ENCODE measurements at places on chromosomes 4 and X.

- DNase-seq, result no peak
These were observed 4.2 kb upstream of the CXCL3 start for GRCh38 chr4:74042681-74043080.

DNA sequence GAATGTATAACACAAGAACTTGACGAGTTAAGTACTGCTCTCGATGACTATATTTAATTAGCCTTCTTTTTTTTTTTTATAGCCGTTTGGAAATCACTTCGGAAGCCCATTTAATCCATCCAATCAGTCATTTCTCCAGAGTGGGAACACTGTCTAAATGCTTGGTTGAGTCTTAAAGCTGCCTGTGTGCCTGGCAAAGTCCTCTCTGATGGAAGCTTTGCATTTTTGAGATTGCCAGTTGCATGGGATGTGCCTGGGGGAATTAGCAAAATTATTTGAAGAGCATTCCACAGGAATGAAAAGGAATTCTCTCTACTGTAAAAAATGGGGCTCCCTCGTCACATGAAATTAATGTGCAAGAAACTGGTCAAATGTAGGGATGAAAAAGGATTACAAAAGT is 398.8 kb upstream of the RPS6KA3 start:
- no peak for DNase-seq

DNA sequence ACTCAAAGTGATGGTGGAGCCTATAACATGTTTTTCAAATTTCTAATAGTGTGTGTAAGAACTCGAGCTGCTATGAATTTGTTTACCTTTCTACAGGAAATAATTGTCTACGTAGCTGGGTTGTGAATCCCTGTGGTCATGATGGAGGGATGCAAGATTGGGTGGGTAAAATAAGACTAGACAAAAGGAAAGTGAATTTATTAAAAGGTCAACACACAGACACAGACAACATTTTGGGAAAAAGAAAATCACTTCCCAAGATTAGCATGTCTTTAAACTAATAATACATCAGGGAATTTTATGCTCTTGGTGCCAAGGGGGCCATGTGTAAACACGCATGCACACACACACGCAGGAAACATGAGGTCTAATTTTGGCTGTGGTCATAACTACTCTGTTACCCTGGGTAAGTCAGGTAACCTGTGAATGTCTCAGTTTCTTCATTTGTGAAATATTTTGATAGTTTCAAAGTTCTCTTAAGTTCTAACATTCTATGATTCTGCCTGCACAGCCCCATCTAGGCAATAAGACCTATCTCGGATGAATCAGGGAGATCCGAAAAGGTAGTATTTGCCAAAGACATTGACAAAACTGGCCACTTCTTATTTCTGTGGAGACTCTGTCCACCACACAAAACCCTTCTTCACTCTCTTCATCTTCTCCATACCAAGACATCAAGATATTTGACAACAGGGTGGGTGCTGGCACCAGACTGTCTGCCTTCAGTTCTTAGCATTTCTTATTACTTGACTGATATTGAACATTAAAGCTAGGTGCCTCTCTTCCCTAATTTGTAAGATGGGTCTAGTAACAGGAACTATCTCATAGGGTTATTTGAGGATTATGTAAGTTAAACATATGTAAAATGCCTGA is 1.6 kb upstream of the UNC5C start:
- DNase-seq, result no peak

DNA sequence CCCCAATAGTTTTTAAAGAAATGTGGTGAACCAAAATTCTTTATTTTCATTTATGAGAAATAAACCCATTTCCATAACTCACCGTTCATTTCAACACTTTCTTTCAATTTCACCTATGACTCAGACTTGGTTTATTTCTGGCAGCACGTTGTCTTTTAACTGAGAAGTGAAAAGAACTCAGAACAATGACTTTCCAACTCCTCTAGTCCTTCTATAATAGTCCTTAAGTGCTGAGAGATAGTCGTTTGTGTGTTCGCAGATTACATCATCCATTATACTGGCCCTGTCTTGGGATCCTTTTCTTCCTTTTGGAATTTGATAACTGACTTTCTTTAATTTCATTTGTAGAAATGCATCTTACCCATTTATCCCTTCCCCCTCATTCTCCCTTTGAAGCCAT is 113.6 kb downstream of the GLUD2 start:
- no peak for DNase-seq

GRCh38 chrX:49308604-49309269 is 5.3 kb downstream of the GAGE10 start:
- no peak for DNase-seq

DNA sequence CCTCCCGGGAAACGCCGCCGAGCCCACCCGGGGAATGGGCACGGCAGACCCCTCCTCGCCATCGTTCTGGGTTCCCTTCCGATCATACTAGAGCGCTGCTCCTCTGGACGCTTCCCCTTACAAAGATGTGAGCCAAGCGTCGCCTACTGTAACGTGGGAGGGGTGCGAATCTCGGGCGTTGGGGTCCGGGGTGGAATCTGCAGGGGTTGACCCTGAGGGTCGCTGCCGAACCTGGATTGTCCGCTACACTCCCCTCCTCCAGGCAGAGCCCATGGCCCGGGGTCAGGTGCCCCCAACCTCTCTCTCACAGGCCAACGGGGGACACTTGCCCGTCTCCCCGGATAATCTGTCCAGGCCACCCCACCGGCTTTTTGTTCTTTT is 13.8 kb downstream of the BCOR start:
- DNase-seq, result no peak

GRCh38 chr4:57039345-57039744 is 60.6 kb downstream of the POLR2B start:
- DNase-seq, result no peak

- DNase-seq, result no peak
These were observed 163.2 kb upstream of the FAM9B start for GRCh38 chrX:9196961-9197640.

DNA sequence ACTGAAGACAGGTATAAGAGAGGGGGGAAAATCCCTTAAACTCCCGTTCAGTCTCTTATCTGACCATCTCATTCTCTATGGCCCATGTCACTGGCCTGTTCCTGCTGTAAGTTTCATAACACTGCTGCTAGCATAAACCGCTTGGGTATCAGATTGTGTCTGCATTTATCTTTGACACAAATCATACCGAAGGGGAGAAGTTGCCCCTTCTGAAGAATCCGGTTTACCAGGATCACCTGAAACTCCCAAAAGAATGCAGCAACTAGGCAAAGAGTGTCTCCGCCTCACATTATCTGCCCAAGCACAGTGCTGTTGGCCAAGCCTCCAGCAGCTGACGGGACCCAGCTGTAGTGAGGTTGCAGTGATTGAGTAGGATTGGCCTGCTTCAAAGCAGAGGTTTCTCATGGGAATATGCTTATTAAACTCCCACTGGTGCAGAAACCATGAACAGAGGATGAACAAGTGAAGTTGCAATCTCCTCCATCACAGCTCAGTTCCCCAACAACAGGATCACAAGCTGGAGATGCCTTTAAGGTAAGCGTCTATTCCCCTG is 71.3 kb upstream of the PUDP start:
- DNase-seq, result no peak

DNA sequence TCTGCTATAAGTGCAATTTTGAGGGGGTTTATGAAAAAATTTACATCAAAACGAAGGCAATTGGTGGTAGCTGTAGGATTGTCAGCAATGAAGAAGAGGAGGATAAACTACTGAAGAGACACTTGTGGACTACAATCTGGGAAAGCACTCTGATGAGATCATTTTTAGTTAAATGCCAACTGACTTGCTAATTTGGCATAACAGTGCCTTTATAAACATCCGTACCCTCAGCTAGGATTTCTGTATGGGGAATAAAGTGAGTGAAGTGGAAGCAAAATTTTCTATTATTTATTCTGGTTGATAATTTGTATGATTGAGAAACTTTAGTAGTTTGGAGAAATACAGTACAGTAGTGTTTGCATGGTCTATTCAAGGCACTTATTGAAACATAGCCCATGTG is 11.2 kb upstream of the GNRHR start:
- no peak for DNase-seq

DNA sequence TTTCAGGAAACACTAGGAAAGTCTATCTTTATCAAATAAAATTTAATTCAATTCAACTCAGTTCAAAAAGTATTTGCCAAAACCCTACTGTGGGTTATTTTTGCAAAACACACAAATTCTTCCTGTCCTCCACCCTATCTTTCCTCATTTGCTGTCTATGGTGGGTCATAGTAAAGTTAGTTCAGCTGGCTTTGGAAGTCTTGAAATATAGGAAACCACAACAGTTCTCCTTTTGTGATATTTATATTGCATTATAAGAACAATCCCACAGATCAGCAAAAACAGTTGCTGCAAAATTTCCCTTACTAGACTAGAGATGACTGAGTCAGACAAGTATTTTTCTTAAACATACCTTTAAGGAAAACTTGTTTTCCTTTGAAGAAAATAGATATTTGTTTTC is 22.2 kb downstream of the CYBB start:
- DNase-seq, result no peak

DNA sequence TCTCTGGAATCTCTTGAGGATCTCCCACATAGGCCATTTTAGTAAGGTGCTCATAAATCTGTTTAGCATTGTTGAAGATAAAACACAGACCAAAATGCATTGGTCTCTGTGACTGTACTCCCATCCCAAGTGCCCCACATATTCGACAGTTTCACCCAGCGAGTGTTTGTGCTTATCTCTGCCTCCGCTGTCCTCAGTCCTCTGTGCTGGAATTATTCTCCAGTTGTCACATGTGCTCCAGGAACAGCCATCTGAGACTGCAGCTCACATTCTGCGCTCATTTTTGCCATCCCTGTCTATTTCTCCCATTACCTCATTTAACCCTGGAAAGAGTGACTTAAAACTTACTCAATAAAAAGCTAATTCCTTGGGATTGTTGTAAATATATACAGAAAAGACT is 27.6 kb upstream of the DCHS2 start:
- no peak for DNase-seq

GRCh38 chrX:123983240-123983639 is 21.7 kb downstream of the STAG2 start:
- DNase-seq, result no peak

Data from stimulated activated CD4-positive, alpha-beta T cell treated with anti-CD3 and anti-CD28 coated beads, Interleukin-12 subunit alpha, Interleukin-12 subunit beta, amount 100 ng/mL, for 24 hours (primary cell).